EH (cell line): ENCODE measurements at places on chromosomes 2 and 18.

GRCh38 chr2:215775106-215775505, 238.2 kb downstream of the MREG start:
- DNase-seq: peak; percentile 22

DNA sequence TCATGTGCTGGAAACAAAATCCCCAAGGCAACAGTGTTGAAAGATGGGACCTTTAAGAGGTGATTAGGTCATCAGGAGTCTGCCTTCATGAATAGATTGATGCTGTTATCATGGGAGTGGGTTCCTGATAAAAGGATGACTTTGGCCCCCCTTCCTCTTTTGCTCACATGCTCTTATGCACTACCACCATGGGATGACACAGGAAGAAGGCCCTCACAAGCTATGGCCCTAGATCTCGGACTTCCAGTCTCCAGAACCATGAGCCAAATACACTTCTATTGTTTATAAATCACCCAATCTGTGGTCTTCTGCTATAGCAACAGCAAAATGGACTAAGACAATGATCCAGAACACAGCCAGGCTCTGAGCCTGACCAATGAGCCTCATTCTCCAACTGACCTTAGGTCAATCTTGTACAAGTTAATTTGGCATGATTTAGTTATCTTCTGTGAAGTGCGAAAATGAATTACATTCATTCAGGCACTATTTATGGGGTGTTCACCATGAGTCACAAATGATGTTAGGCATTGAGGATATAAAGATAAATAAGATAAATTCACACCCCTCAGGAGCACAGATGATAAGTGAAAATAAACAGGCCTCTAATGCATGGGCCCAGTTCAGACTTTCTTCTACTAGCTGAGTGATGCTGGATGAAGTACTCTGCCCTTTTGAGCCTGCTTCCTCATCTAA, 37.7 kb upstream of the NT5C1B start:
- DNase-seq: peak; percentile 55

GRCh38 chr2:171316220-171316619, 117.6 kb downstream of the METTL8 start:
- DNase-seq: no peak

- DNase-seq: no peak
Measured at GRCh38 chr2:29749041-29749440, 172.3 kb downstream of the ALK start.

GRCh38 chr2:187783446-187783845, 229.2 kb upstream of the TFPI start:
- peak; percentile 13 for DNase-seq

DNA sequence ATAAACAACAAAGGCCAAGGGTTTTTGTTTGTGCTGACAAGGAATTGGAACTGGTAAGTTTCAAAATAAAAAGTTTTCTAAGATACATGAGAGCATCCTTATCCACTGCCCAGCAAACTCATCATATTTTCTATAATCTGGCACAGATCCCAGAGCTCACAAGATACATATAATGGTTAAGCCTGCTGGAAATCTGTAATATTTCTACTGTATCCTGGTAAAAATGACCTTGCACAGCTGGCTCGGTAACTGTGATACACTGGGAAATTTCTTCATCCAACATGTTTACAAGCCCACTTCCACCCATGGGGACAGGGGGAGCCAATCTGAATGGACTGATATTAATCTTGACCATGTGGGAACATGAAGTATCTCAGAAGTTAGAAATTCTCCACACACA, 425.4 kb upstream of the MMADHC start:
- no peak for DNase-seq

- no peak for DNase-seq
Measured at GRCh38 chr18:45139478-45139877, 458.8 kb downstream of the SETBP1 start.

GRCh38 chr18:42268186-42268725, 313.2 kb downstream of the PIK3C3 start:
- no peak for DNase-seq

GRCh38 chr2:157363612-157364101, 38.0 kb upstream of the ERMN start:
- DNase-seq: peak; percentile 68

DNA sequence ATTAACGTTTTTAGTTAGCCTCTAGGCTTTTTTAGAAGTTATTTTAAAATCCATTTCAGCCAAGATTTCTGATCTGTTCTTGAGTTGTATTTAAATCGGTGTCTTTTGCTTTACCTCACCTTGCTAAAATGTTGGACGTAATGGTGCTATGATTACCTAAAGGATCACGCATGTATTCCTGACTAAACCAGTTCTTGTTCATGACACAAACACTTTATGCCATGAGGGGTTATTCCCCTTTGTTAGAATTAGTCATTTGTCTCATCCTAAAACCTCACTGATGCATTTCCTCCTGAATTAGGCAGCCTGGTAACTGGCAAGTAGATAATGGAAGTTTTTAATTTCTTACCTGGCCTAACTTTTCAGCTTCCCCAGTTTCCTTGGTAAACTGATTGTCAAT, 185.4 kb upstream of the TANK start:
- no peak for DNase-seq

- no peak for DNase-seq
Measured at GRCh38 chr2:232888839-232889529, 18.9 kb downstream of the SNORC start.

DNA sequence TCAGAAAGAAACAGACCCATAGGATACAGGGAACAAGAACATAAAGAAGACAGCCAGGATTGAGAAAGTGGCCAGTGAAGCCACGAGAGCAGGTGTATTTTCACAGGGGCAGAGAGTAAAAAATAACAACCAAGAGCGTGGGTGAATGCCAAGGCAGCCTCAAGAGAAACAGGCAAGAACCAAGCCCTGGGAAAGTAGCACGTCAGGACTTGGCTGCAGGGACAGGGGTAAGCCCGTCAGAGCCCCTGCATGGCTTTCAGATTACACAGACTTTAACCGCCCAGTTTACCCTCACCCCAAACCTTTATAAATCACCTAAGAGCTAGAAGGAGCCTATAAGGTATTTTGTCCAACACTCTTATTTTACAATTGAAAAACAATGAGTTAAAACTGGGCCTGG, 43.7 kb downstream of the ARL4C start:
- no peak for DNase-seq

DNA sequence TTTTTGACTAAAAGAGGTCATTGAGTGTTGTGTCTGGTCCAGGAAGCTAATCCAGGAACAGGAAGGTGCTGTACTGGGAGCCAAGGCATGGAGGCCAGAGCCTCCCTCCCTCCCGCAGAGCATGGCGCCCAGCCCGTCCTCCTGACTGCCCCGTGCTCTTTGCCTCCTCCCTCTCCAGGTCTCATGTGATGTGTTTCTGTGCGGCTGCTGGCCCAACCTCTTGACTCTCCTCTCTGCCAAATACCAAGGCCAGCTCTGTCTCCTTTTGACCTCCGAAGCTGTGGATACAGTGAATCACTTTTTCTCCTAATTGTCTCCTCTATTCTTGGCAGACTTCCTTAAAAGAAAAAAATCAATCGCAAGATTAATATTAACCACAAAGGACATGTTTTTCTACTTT, 284.1 kb downstream of the PHLPP1 start:
- DNase-seq: peak; percentile 43

DNA sequence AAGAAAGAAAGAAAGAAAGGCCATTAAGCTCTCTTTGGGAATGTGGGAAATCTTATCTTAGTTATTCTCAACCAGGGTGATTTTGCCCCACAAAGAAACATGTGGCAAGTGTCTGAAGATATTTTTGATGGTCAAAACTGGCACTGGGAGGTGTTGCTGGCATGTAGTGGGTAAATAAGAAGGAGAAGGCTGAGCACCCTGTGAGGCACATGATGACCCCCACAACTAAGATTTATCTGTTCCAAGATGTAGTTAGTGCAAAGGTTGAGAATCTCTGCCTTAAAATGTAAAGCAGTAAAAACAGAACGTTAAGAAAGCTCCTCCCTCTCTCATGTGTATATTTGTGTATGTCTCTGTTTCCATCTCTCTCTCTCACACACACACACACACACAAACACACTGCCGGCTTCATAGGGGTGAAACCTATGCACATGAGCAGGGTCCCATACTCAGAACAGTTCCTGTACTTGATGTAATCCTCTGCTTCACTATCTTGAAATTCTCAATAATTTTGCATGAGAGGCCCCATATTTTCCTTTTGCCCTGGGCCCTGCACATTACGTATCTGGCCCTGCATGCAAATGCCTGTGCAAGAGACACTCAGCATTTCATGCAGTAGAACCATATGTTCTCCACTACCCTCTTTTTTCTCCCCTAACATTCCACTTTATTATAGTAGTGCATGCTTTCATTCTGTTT, 94.3 kb downstream of the MREG start:
- DNase-seq: peak; percentile 34
